ENCODE measurements at places on chromosomes 4 and X.

- peak; percentile 21 for DNase-seq
Observed at GRCh38 chr4:80202741-80203553, 5.6 kb downstream of the PRDM8 start.

DNA sequence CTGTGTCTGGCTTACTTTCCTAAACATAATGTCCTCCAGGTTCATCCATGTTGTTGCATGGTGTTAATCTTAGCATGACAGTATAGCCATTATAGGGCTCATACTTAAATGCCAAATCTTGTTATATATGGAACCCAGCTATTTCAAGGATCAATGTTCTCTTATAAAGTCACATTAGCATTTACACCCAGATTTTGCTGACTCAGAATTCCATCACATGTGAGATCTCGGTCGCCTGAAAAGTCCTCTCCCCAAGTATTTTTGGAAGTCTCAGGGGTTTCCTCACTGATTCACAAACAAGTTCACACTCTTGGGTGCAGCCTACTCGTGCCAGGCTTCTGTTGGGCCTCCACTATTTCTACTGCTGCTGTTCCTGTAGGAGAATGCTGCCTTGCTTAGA is 19.9 kb upstream of the C4orf51 start:
- DNase-seq, result no peak

DNA sequence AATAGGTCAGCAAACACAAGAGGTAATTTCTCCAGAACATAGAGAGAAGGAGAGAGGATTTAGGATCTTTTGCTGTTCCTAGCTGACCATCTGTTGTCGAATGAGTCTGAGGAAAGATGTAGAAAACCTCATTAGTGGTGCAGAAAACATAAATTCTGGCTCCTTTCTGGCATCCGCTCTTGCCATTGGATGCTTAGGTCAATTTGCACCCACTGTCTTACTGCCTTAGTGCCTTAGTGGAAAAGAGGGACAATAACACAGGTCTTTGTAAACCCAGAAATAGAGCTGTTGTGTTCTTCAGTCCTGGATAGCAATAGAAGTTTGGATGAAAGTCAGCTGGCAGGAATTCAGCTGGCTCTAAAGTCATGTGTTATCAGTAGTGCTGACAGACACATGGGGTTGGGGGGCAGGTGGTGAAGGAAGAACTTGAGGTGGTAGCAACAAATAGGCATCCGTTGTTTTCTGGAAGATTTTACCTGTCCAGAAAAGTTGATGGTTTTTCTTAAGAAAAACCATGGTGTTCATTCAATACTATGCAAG is 78.2 kb downstream of the GLRA2 start:
- DNase-seq, result no peak

GRCh38 chr4:77990456-77990855 is 66.7 kb upstream of the FRAS1 start:
- DNase-seq, result no peak

DNA sequence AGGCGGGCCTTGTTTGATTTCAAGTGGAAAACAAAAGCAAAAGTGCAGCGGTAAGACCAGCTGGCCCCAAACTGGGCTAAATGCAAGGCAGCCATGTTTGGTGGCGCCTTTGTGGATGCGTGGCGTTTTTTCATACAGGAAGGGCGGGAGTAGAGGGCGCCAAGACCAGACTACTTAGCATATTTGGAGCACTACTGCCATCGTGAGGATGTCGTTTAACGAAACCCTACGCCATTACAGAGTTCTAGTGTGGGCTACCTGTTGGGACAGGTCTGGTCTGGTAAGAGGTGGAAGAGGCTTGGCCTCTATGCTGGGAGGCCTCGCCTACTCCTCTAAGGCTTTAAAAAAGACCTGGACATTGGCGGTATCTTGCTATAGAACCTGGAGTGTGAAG is 230.7 kb upstream of the STK26 start:
- peak; percentile 79 for DNase-seq

- no peak for DNase-seq
Observed at GRCh38 chr4:138835832-138836533, 179.6 kb upstream of the NOCT start.

GRCh38 chr4:184824081-184824775 is 1.5 kb downstream of the ACSL1 start:
- no peak for DNase-seq

DNA sequence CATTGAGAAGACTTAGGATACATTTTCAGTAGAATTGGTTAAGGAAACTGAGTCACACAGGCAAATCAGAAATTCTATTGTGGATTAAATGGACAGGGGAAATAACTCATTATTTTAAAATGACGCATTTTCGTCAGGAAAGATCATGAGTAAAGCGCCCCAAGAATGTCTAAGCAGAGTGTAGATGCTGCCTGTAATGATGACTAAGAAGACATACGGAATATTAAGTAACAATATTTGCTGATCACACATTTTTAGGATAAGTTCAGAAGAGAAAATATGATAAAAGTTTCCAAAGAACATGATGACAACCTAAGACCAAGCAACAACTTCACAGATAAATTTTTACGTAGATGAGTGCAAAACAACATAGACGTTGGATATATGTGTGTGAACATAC is 596.3 kb upstream of the TENM3 start:
- DNase-seq, result no peak

GRCh38 chrX:121259170-121259569 is 211.8 kb downstream of the GLUD2 start:
- DNase-seq, result no peak

- no peak for DNase-seq
Observed at GRCh38 chr4:40484346-40485090, 145.1 kb downstream of the RBM47 start.

DNA sequence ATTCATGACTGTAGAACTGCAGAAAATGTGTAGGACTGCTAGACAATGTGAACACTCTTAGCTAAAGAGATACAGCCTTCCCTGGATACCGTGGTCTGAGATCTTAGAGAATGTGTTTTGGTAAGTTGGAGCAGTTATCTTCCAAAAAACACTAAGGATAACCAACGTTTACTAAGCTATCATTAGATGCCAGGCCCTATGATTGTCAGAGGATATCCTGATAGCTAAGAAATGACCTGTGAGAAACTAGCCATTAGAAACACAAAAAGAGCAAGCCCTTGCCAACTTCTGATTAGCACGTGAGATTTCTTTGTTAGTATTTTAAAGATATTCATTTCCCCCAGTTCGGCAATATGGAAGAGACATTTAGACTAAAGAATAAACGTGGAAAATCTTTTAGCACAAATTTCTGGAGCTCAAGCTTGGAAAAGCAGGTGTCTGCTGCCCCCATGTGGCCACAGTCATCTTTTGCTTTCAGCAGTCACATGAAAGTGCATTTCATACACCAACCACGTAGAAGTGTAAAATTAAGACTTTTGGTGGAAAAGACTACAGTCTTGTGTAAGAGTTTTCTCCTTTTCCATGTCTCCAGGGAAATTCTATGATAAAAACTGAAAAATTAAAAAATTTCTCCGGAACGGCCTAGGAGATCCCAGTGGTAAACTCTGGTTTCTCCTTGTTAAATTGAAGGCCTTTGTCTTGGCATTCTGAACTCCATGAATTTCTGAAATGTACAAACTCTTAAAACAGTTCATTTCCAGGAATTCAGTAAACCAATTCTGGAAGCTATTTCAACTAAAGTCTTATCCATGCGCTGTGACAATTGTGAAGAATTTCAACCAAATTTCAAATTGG is 136.4 kb downstream of the ZNF674 start:
- peak; percentile 26 for DNase-seq

DNA sequence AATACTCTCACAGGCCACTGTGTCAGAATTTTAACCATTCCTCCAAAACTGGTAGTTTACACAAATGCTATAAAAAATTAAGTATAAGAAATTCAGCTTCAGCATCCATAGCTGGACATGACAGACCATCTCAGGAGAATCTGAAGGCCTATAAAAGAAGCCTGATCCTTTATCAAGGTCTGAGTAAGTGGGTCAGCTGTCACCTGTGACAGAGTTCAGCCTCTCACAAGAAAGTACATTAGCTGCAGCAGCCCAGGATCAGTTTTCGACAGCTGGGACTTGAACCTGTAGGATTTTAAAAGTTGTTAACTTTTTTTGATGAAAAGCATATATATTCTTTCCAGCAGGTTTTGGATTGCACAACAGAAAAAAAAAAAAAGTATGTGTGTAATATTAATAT is 60.7 kb downstream of the PPP3CA start:
- no peak for DNase-seq

- no peak for DNase-seq
Observed at GRCh38 chr4:48255959-48256342, 13.7 kb downstream of the TEC start.

DNA sequence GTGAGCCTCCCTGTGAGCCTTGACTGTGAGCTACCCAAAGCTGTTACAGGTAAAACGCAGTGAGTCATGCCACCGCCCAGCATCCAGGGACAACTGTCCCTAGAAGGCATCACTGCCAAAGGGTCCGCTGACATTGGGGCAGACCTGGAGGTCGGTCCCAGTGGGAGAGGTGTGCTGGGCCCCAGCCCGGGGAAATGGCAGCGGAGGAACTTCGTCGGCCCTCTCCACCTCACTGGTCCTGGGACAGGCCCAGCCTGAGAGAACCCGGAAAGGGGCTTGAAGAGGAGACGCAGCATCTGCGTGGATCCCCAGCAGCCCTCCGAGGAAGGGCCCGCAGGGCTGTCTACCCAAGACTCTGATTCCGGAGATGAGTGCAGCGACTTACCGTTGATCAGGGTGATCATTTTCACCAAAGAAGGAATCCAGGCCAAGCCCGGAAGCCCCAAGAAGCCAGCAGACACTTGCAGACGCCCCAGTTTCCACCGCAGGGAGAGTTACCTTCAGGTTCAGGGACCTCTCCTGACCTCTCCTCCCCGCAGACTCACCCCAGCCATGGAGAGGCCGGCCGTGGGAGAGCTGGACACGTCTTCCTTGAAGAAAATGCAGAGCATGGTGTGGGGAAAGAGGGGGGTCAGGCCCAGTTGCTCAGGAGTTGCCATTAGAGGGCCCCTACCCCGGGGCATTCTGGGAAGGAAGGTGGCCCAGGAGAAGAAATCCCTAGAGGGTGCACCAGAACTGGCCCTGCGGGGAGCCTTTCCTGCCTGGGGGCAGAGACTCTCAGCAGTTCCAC is 51.2 kb downstream of the CXorf49B start:
- no peak for DNase-seq

GRCh38 chr4:47519239-47519883 is 34.3 kb downstream of the ATP10D start:
- DNase-seq, result no peak

DNA sequence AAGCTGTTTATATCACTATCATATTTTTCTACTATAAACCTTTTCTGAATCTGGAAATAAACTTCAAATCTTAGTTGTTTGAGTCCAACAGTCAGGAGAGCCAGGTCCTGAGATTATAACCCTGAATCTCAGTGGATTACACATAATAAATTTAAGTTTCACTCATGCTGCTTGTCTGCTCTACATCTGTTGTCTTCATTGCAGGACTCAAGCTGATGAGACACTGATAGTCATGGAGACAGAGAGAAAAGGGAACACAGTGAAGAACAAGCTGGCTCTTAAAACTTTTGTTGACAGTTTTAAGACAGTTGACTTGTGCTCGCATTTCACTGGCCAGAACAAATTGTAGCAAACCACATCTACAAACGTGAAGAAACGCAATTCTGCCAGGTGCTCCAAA is 327.0 kb upstream of the CTSO start:
- DNase-seq, result no peak

- no peak for DNase-seq
Observed at GRCh38 chr4:2802618-2803531, 10.0 kb downstream of the SH3BP2 start.

DNA sequence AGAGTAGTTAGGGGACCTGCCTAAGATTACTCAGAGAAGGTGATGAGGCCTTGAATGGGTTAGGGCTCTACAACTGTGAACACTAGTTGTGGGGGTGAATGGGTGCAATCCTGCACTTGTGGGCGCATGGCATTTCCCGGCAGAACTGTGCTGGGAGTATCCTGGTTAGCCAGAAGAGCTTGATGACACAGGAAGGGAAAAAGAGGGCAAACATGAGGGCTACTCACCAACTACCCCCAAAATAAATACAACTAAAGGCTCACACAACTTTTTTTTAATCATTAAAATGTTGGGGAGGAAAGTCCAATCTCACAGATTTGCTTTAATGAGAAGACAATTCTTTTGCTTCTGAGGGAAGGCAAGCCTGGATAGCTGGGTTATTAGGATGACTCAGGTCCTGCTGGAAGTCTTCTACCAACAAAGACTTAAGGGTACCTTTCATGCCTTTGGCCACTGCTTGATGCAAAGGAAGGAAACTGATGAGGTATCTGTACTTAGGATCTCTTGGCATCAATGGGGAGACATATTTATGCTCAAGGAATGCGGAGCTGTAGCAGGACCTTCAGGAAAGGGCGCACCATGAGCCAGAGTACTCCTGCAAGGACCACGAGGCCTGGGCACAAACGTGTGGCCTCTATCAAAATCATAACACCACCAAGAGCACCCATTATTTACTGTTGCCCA is 2.6 kb downstream of the PHKA2 start:
- no peak for DNase-seq

- no peak for DNase-seq
Observed at GRCh38 chr4:96736352-96736889, 896.5 kb downstream of the PDHA2 start.

- peak; percentile 16 for DNase-seq
Observed at GRCh38 chrX:151680805-151681204, 14.5 kb upstream of the PRRG3 start.

GRCh38 chr4:2290974-2291704 is 29.2 kb upstream of the MXD4 start:
- peak; percentile 44 for DNase-seq

DNA sequence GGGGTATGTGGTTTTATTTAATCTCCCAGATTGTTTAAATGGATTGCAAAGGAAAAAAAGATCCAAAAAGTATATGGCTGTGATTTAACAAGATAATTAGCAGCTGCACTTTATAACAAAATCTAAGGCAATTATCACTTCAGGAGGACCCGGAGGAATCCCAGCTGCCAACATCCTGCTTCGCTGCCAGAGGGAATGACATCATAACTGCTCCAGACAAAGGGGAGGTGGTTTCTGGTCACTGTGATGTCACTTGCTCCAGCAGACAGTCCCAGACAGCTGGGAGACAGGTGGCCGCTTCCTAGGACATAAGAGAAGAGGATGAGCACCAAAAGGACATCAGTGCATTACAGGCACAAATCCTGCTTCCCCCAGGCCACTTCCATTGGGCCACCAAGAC is 371.0 kb downstream of the BCOR start:
- DNase-seq, result no peak

GRCh38 chrX:134013092-134013497 is 27.7 kb upstream of the GPC3 start:
- no peak for DNase-seq

GRCh38 chr4:108959491-108959890 is 196.6 kb upstream of the ETNPPL start:
- no peak for DNase-seq
